ENCODE measurements at places on chromosomes 7 and 10.

DNA sequence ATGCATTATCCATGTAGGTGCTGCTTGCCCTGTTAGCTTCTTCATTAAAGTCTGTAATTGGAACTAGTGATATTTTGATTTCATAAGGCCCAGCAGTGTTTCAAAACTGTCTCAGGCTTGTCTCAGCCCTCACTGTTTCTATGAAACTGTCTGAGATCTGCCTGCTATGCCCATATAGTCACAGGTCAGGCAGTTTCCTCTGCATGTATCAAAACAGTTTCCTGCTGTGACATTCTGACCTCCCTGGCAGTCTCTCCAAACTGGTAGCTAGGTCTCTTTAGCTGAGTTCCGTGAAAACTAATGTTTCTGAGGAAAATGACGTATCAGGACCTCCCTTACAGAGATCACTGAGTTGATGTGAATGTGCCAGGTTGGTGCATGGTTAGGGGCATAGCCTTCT is 18.9 kb upstream of the SEMA3D start:
- no peak for DNase-seq

DNA sequence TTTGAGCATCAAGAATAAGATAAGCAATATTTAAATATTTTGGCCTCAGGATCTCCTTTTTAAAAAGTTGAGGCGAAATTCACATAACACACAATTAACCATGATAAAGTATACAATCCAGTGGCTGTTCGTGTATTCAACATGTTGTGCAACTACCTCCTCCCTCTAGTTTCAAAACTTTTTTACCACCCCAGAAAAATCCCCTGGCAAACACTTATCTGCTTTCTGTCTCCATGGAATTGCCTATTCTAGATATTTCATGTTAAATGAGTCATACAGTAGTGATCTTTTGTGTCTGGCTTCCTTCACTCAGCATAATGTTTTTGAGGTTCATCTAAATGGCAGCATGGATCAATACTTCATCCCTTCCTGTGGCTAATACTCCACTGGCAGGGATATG is 31.8 kb upstream of the IL15RA start:
- no peak for DNase-seq

- DNase-seq, result no peak
Measured at GRCh38 chr10:58556516-58557165, 44.0 kb downstream of the BICC1 start.

GRCh38 chr7:7595451-7595850 is 28.8 kb downstream of the MIOS start:
- no peak for DNase-seq

GRCh38 chr7:132869166-132869861 is 212.6 kb downstream of the CHCHD3 start:
- no peak for DNase-seq

All from Right ventricle myocardium superior (tissue), 1 donor.